Stimulated activated CD4-positive, alpha-beta T cell treated with anti-CD3 and anti-CD28 coated beads, Interleukin-15, amount 100 ng/mL, for 1 hour (primary cell): ENCODE measurements at places on chromosomes 1 and 21.

DNA sequence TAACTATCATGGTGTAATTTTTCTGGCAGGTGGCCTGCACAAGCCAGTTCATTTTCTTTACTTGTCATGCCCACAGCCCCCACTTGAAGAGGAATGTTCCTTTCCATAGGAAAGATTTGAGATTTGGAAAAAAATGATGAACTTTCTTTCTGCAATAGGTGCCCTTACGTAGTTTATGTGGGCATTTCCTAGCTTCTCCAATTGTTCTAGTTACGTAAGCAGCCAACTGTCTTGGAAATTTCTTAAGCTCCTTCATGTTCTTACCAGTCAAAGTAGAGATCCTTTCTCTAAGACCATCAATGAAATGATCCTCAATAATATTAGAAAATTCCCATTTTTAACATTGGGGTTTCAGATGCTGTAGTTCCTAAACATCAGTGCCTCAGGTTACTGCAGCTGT, 109.5 kb upstream of the F3 start:
- no peak for DNase-seq

DNA sequence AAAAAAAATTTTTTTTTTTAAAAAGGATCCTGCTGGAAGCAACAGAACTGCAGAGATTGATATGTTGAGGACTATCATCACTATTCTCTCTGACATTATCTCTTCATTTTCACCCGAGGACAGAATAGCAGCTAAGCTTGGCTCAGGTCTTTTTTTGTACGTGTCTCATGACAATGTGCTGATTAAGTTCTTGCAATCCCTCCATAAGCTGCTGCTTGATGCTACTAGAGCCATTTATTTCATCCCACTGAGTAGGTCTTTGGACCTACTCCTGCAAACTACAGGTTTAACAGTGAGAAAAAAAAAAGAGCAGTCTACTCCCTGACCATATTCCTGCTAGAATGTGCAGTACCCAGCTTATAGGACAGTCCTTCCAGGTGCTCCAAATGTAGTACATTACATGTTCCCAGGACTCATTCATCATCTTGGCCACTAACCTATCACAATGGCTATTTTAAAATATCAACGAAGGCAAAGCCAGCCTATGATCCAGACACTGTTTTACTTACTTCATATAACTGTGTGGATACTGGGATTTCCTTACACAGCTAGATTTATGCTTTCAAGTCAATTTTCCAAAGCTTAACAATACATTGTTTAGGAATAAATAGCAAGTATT, 54.1 kb downstream of the ARHGAP29 start:
- no peak for DNase-seq

DNA sequence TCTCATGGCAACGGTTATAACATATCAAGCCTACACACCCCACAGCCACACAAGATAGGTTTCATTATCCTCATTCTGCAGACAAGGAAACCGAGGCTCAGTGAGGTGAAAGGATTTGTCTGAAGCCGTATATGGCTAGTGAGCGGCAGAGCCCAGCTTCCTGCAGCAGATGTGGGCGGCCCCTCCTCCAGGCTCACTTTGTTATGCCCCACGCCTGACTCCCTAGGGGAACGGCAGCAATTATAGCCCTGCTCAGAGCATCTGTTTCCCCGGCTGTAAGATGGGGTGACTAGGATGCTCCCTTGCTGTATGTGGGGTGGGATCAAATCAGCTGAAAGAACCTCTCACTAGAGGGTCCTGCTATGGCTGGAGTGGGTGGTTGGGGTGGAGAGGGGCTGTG, 22.1 kb downstream of the GRHL3 start:
- DNase-seq: no peak

DNA sequence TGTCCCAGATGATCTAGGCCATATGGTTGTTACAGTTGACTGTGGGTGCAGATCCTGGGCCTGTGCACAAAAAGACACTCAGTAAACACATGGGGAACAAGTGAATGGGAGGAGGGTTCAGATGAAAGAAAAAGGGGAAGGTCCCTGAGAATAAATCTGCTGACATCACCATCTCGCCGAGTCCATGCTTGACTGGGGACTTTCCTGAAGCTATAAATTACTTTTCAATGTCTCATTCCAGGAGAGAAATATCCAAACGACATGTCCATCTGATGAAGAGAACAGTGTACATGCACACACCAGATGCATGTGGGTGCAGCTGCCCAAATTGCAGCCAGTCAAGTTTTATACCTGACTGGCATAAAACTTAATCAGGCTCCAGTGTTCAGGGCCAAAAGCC, 109.0 kb downstream of the HIVEP3 start:
- no peak for DNase-seq

- DNase-seq: no peak
Observed at GRCh38 chr1:33169290-33170055, 12.4 kb downstream of the TRIM62 start.

DNA sequence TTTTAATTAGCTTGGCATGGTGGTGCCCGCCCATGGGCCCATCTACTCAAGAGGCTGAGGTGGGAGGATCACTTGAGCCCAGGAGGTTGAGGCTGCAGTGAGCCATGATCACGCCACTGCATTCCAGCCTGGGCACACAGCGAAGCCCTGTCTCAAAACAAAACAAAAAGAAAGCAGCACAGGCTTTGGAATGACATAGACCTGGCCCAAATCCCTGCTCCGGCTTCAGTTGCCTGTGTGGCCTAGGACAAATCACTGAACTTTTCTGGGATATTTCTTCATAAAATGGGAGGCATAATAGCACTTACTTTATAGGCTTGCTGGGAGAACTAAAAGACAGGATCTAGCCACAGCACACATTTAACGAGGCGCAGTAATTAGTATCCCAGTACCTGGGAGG, 2.4 kb downstream of the PEAR1 start:
- DNase-seq: no peak

DNA sequence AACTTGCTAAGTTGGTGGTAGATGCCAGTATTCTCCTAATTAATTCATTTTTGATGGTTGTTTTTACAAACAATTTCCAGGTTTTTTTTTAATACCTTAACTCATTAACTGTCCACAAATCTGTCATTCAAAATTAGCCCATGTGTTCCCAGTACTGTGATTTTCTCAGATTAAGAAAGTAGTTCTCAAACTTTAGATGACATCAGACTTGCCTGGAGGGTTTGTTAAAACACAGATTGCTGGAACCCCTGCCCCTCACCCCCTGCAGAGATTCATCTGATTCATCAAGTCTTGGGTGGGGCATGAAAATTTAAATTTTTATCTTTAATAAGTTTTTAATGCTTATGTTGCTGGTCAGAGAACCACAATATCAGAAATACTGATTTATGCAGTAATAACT, 130.5 kb downstream of the BACH1 start:
- DNase-seq: no peak

DNA sequence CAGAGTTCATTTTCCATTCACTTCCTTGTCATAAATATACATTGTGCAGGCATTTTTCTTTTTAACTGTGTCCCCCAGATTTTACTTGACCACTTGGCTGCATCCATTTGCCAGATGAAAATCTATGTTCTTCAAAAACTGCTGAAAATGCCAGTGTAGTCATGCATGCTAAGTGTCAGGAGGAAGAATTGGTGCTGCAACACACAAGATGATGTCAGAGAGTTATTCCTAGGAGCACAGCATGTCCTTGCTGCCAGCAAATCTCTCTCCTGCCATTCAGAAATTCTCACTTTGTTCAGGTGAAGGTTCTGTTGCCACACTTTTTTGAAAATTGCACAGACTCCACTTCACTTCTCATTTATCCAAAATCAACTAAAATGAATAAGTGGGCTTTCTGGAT, 106.4 kb upstream of the MAGI3 start:
- DNase-seq: no peak

DNA sequence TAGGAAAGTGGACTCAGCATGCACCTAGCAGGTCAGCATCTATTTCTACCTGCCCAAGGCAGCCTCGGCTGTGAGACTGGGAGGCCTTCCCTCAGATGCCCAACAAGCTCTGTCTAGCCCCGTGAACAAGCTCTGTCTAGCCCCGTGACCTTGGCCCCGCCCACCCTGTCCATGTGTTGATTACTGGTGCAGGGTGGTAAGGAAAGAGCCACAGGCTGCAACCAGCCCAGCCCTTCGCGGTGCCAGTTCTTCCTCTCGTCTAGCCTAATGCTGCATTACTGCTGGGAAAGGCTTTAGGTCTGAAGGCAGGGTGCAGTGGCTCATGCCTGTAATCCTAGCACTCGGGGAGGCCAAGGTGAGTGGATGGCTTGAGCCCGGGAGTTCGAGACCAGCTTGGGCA, 2.2 kb downstream of the GPR153 start:
- no peak for DNase-seq
